ENCODE measurements at places on chromosomes 11 and 22.

- DNase-seq = no peak
These were observed 42.8 kb downstream of the ETS1 start for GRCh38 chr11:128544471-128545051.

- no peak for DNase-seq
These were observed 311 bp downstream of the APBB1 start for GRCh38 chr11:6418557-6419008.

- DNase-seq = no peak
These were observed 23.4 kb upstream of the PIK3C2A start for GRCh38 chr11:17230867-17231851.

- no peak for DNase-seq
These were observed 138.2 kb downstream of the DSCAML1 start for GRCh38 chr11:117658809-117659208.

GRCh38 chr22:26527167-26527566, 14.9 kb upstream of the TFIP11 start:
- DNase-seq = no peak

- no peak for DNase-seq
These were observed 5.6 kb upstream of the MUC6 start for GRCh38 chr11:1041936-1042608.

GRCh38 chr11:105592035-105592434, 17.8 kb upstream of the GRIA4 start:
- no peak for DNase-seq

- peak; percentile 46 for DNase-seq
These were observed 122.8 kb downstream of the SHANK2 start for GRCh38 chr11:71129624-71130023.

- DNase-seq = no peak
These were observed 6.6 kb upstream of the CHEK1 start for GRCh38 chr11:125618383-125618782.

- DNase-seq = no peak
These were observed 1.9 kb upstream of the FKBP2 start for GRCh38 chr11:64238999-64239398.

- DNase-seq = peak; percentile 46
These were observed 14.7 kb downstream of the TOM1 start for GRCh38 chr22:35314161-35314942.

- no peak for DNase-seq
These were observed 14.2 kb upstream of the APOL6 start for GRCh38 chr22:35634015-35634414.

- DNase-seq = no peak
These were observed 34.5 kb upstream of the SLC25A1 start for GRCh38 chr22:19213001-19213400.

GRCh38 chr11:2812371-2812991, 73.1 kb downstream of the CDKN1C start:
- no peak for DNase-seq

GRCh38 chr11:1224491-1225385, 1.9 kb downstream of the MUC5B start:
- DNase-seq = no peak

GRCh38 chr22:20232781-20233180, 35.3 kb downstream of the RTN4R start:
- DNase-seq = no peak

GRCh38 chr11:68430801-68431200, 29.8 kb upstream of the PPP6R3 start:
- DNase-seq = peak; percentile 21

GRCh38 chr22:39388261-39389011, 11.1 kb upstream of the TAB1 start:
- DNase-seq = peak; percentile 83

DNA sequence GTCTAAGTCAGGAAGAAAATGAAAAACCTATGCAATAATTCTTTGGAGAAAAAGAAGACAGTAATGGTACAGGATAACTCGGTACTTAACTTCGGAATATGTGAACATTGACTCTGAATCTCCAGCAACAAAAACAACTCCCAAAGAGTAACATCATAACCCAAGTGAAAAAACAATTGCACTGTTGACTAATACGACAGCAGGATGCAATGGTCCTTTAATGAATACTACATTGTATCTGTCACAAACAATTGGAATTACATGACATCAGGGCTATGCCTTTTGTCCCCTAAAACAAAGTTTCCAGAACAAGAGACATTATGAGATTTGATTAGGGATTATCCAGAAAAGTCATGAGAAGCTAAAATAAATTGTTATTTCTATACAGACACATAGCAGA, 1065.9 kb downstream of the LRRC4C start:
- no peak for DNase-seq

GRCh38 chr11:91563176-91563575, 661.4 kb upstream of the FAT3 start:
- no peak for DNase-seq

GRCh38 chr11:82959987-82960778, 58.6 kb downstream of the DDIAS start:
- DNase-seq = no peak

GRCh38 chr11:12692229-12693075, 18.2 kb downstream of the TEAD1 start:
- peak; percentile 92 for DNase-seq

GRCh38 chr11:44577231-44577830, 11.9 kb downstream of the CD82 start:
- DNase-seq = peak; percentile 72

- DNase-seq = no peak
These were observed 301.8 kb upstream of the API5 start for GRCh38 chr11:43010042-43010441.

- DNase-seq = peak; percentile 26
These were observed 133.5 kb downstream of the RBFOX2 start for GRCh38 chr22:35894937-35895708.

DNA sequence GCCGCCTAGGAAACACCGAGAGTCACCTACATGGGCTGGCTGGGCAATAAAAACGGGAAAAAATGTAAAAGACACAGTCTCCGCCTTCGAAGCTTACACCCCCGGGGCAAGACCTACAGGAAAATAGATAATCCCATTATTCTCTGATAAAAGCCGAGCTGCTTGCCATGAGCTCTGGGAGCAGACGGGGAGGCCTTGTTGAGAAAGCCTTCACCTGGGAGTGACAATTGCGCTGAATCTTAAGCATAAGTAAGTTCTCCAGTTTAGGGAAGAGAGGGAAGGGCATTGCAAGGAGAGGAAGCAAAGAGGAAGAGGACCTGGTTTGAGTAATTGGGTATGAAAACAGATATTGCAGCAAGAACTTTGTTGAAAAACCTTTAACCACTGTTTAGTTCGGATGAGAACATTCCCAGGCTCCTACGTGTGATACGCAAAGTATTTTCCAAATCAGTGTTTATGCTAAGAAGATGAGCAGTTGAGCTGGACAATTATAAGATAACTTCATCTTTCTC, 813 bp upstream of the BTBD10 start:
- no peak for DNase-seq

DNA sequence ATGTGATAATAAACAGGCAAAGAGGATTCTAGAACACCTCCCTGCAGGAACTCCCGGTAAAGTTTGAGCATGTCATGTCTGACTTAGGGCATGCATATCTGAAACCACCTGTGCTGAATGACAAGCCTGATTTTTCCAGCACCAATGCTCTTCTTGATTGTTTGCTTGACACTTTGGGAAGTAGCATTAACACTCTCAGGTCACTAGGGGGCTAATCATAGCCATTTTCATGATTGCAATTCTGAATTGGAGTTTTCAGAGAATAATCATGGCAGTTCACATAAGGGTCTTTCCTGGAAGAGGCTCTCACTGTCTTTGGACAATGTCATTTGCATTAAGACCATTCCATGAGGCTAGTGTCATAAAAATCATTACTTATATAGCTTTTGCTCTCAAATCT, 234.4 kb upstream of the MTNR1B start:
- DNase-seq = peak; percentile 17

DNA sequence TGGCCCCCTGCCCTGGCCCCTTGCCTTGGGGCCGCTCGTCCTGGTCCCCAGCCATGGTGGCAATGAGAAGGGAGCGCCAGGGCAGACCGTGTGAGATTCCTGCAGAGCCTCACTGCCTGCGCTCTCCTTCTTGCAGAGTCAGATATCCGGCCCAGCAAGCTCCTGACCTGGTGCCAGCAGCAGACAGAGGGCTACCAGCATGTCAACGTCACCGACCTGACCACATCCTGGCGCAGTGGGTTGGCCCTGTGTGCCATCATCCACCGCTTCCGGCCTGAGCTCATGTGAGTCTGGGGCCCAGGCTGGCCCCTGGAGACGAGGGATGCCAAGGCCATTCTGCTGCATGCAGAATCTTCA, 114.1 kb downstream of the MICAL2 start:
- DNase-seq = peak; percentile 25

DNA sequence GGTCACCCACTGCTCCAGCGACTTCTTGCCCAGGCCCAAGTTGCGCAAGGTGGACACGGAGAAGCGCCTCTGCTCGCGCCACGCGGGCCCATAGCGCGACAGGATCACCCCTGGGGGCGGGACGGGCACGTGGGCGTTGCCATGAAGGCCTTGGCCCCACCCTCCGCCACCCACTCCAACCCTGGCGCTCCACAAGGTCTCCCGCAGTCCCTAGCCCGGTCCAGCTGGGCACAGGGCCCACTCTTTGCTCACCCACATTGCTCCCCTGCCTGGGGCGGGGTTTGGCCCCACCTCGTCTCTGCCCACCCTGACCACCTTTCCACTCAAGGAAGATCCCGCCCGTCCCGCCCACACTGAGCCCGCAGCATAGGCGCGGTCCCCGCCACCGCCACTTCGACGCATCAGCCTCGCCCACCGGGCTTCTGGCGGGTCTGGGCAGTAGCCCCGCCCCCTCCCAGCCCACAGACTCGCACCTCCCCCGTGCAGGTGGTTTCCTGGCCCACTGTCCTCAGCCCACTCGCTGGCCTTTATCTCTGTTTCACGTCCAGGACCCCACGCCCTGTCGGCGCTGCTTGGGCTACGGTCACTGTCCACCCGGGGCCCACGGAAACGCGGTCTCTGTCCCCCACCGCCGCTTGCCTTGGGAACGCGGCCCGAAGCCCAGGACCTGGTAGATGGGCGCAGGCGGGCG, 12.3 kb upstream of the CYP2D6 start:
- no peak for DNase-seq

DNA sequence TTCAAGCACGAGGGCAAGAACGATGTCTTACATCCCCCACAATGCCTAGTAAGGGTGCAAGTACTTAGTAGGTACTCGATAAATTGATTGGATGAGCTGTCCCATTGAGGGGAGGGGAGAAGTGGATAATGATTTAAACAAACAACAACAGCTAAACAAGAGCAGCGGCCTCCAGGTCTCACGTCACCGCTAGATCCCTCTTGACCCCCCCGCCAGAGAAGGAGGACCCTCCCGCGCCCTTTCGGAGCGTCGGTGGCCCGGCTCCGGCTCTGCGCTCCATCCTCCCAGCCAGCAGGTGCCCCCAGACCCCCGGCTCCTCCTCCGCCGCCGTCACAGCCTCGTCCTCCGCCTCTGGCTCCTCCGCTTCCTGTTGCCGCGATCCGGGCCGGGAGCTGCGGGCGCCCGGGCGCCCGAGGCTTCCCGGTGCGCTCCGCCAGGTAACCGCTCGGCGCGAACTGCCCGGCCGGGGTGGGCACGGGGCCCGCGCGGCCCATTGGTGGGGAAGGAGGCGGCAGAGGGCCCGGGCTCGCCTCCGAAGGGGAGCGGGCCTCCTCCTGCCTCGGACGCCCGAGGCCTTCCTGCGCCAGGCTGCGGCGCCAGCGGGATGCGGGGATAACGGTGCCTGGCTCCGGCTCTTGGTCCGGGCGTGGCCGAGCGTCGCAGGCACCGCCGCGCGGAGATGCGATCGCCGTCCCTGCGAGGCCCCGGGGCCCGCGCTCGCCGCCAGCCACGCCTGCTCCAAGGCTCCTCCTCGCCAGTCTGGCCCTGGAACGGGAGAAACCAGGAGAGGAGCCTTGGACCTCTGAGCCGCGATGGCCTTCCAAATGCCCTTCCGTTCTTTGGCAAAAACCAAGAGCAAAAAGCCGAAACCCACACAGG, at the start of gene TLCD5:
Gene TLCD5, plus strand, starts transcription at position 368 of the 879 bp plus-strand sequence. CDS start 2,143 bp downstream, outside the sequence.
- peak; percentile 79 for DNase-seq

- DNase-seq = peak; percentile 2
These were observed 257.1 kb downstream of the BUD13 start for GRCh38 chr11:116515664-116516184.

GRCh38 chr11:60500276-60500910, 7.8 kb downstream of the MS4A12 start:
- peak; percentile 19 for DNase-seq

DNA sequence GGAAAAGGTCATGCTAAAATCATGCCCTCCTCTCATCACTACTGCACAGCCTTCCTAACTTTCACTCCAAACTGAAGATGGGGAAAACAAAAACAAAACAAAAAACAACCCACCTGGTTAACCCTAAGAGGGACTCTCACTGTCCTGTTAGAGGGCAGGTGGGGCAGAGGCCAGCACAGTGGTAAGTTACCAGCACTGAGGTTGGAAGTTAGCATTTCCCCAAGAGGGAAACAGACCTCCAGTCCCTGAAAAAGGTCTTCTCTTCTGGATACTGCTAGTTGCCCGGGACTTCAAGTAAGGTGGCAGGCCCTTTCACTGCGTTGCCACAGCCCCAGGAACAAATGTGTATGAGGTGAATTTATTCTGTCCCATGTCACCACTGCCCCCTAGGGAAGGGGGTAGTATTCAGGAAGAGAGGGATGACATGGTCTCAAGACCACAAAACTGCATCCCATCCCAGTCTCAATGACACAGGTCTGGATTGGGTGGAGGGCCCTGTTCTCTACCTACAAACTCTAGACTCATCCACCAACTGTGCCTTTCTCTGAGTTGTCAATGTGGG, 792 bp upstream of the ADAMTS8 start:
- DNase-seq = no peak

DNA sequence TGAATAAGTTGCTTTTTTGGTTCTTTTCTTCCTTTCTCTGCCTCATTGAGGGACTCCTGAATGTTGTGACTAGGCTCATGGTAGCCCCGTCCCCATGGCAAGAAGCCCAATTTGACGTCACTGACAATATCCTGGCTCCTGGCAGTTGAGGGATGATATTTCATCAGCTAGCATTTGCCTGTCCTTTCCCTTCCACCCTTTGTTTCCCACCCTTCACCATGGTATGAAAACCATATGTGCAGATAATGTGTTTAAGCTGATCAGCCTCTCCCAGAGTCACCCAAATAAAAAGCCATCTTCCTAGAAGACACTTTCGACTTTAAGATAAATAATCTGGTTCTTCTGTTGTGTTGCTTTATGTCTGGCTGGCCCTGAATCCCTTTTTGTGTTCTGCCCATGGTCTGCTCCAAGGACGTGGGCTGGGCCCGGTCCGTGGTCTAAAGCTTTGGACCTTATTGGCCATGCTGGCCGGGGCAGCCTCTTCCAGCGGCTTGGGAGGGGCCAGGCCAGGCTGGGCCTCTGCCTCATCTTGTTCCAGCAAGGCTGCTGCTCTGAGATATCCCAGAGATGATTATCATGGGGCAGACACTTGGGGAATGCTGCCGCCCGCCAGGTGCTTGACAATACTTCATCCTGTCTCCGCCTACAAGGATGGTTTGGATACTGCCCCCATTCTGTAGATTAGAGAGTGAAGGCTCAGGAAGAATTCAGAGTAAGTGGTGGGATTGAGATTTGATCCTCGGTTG, 5.1 kb downstream of the TSPAN18 start:
- DNase-seq = no peak
